Karpas-422 (cell line): ENCODE measurements at places on chromosomes 11 and 22. TPM values are rescaled to one million over a fixed set of nuclear protein-coding genes. Genes with fewer than 3 reads are reported as not detected.

- no peaks in the 10 kb centered on the region for H3K36me3 ChIP-seq
- no peaks in the 10 kb centered on the region for H3K4me1 ChIP-seq
- H3K4me3 ChIP-seq, result no peak overlapping the region
Observed at GRCh38 chr11:57601297-57601696, 3.8 kb downstream of the SERPING1 start.

GRCh38 chr11:82270870-82271269, 462.8 kb downstream of the FAM181B start:
- no peak for DNase-seq
- no peaks in the 10 kb centered on the region for H3K4me1 ChIP-seq
- no peaks in the 10 kb centered on the region for H3K27me3 ChIP-seq
- H3K4me3 ChIP-seq, result no peak overlapping the region

HTATIP2 gene
- 58.0 and 78.3 TPM in 2 replicates for total RNA-seq

DNA sequence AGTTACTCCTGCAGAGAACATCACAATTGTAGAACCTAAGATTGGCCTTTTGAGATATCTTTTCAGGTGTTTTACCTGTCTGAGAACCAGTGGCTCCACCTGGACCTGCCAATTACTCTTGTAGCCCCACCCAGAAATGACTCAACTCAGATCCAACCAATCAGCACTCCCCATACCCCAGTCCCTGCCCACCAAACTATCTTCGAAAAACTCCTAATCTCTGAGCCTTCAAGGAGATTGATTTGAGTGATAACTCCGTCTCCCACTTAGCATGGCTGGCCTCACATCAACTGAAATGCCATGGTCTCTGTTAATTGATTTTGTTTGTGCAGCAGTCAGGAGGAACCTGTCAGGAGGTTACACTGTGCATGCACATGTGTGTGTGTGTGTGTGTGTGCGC, 103.6 kb downstream of the MTNR1B start:
- 0 out of 2 replicates have a peak, but pooled peaks cover 3% of the 10 kb centered on the region for H3K27me3 ChIP-seq
- no peaks in the 10 kb centered on the region for H3K4me1 ChIP-seq
- no peaks in the 10 kb centered on the region for H3K36me3 ChIP-seq
- H3K27ac ChIP-seq, result no peak overlapping the region
- no peak for DNase-seq

DNA sequence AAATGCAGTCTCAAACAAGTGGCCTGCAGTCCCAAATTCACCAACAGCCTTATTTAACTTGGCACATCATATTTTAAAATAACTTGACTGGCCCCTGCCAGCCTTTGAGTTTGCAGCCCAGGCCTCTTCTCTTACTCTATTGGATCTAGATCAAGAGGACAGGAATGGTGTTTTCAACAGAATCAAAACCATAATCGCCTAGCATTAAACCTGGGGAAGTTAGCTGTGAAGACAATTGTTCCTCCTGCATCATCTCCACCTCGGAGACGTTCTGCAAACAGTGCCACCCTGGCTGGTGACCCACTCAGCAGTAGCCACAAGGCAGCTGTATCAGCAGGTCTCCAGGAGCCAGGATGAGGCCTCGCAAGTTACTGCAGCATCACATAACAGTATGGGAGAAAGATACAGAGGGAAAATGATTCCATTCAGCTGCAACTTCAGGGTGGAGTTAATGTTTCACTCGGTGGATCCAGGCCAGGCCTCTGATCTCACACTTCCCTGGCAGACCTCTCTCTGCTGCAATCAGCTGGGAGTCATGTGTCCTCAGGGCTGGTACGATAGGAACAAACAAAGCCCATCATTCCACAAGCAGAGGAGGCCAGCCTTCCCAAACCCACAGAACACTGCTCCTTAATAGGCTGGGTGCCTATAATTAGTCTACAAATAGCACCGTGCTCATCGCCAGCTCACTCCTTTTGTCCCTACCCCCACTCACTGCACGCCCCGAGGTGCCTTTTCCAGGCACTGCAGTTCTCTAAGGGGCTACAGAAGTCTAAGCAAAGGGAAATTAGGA, 18.6 kb upstream of the SCN2B start:
- no peak for DNase-seq
- H3K4me3 ChIP-seq, result no peak overlapping the region
- peaks cover 20% of the 10 kb centered on the region for H3K4me1 ChIP-seq
- H3K27me3 ChIP-seq, result no peaks in the 10 kb centered on the region
- H3K27ac ChIP-seq, result no peak overlapping the region
- H3K36me3 ChIP-seq, result no peaks in the 10 kb centered on the region

DNA sequence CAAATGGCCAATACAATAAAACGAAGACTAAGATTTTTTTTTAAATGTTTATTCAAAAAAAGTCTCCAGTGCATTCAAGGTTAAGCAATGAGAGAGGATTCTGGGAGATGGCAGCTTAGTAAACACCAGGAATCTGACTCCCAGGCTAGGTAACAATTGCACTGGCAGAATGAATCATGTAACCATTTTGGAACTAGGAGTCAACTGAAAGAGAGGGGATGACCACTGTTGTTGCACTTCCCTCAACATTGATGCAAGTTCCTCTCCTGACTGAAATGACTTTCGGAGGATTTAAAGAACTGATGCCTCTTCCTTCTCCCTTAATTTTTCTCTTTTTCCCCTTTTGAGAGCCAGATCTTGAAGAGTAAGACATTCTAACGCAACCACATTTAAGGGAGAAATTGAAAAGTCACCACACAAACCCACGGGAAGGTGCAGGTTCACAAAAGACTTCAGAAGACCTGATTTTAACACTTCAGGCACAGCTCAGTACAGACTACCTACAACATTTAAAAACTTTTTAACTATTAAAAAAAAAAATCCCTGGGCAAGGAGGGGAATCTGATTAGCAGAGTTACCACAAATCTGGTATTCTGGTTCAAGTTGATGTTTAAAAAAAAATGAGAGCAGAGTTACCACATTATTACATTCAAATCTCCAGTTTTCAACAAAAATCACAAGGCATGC, 56.8 kb downstream of the FCHSD2 start:
- H3K27me3 ChIP-seq, result no peaks in the 10 kb centered on the region
- no peaks in the 10 kb centered on the region for H3K4me1 ChIP-seq
- H3K36me3 ChIP-seq, result peaks cover 56% of the 10 kb centered on the region
- H3K4me3 ChIP-seq, result no peak overlapping the region

CHADL gene
- total RNA-seq, result 0.90 TPM in 1 of 2 replicates, not detected in the other

PGA5 gene
- total RNA-seq, result not detected in 2 replicates

- H3K4me3 ChIP-seq, result no peak overlapping the region
- H3K27ac ChIP-seq, result no peak overlapping the region
- H3K27me3 ChIP-seq, result no peaks in the 10 kb centered on the region
- no peak for DNase-seq
Observed at GRCh38 chr11:3096909-3097530, 39.8 kb upstream of the CARS1 start.

- H3K27me3 ChIP-seq, result no peaks in the 10 kb centered on the region
- H3K4me1 ChIP-seq, result no peaks in the 10 kb centered on the region
- H3K4me3 ChIP-seq, result no peak overlapping the region
- H3K36me3 ChIP-seq, result no peaks in the 10 kb centered on the region
- H3K27ac ChIP-seq, result no peak overlapping the region
Observed at GRCh38 chr11:111260811-111261210, 15.3 kb downstream of the POU2AF2 start.

CXCR5 gene
- total RNA-seq, result 0.71 and 1.2 TPM in 2 replicates

WBP2NL gene
- 0.19 and 0.43 TPM in 2 replicates for total RNA-seq

DNA sequence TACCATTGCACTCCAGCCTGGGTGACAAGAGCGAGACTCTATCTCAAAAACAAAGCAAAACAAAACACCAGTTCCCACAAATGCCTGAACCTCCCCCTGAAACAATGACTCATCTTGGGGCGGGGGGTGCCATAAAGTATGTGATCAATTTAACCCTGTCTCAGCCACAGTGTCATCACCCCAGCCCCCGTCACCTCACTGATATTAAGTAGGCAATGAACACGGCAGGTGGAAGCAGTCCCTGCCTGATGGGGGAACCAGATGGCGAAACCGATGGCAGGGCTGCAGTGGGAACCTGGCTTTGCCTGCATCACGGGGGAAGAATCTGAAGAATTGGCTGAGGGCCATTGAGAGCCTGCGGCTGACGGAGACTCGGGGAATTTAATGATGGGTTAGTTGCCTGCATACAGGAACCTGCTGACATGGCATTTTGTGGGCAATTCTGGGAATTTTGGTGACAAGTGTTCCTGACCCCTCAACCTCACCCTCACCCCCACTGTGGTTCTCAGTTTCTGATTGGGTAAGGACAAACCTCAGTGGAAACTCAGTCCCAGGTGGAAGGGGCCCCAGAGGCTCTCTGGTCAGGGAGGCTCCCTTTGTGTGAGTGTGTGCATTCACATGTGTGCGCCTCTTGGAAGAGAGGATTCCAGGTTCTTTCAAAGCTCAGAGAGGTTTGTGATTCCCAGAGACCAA, 39.1 kb upstream of the SHISAL1 start:
- DNase-seq, result no peak
- no peaks in the 10 kb centered on the region for H3K27me3 ChIP-seq
- H3K27ac ChIP-seq, result no peak overlapping the region
- H3K4me3 ChIP-seq, result no peak overlapping the region

GRCh38 chr22:42291287-42291686, 20.8 kb upstream of the TCF20 start:
- no peak overlapping the region for H3K27ac ChIP-seq
- peaks cover 21% of the 10 kb centered on the region for H3K4me1 ChIP-seq
- no peak for DNase-seq
- H3K4me3 ChIP-seq, result no peak overlapping the region

ASPHD2 gene
- total RNA-seq, result 30.7 and 33.3 TPM in 2 replicates

GRCh38 chr11:119368121-119369034, 13.1 kb downstream of the USP2 start:
- H3K36me3 ChIP-seq, result no peaks in the 10 kb centered on the region
- H3K4me1 ChIP-seq, result peaks cover 84% of the 10 kb centered on the region
- peak overlapping the region; percentile 94 for H3K27ac ChIP-seq
- peak; percentile 58 for DNase-seq

GRCh38 chr22:33350491-33350890, 292.3 kb upstream of the SYN3 start:
- H3K36me3 ChIP-seq, result no peaks in the 10 kb centered on the region
- no peaks in the 10 kb centered on the region for H3K4me1 ChIP-seq
- no peak for DNase-seq
- H3K27me3 ChIP-seq, result no peaks in the 10 kb centered on the region
- H3K27ac ChIP-seq, result no peak overlapping the region
- no peak overlapping the region for H3K4me3 ChIP-seq

DNA sequence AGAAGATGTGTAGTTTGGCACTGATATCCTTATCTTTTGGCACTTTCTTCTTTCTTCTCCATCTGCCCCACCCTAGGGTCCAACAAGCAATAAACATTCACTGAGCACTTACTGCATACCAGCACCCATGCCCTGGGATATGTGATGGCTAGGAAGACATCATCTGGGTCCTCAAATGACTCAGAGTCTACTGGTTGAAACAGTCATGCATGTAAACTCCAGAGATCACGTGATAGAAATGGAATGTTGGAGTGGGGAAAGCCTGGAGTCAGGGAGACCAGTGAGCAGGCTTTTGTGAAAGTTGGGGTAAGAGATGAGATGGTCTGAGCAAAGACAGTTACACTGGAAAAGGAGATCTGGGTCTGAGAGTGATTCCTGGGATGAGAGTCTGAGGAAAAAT, 724.9 kb upstream of the TENM4 start:
- H3K4me1 ChIP-seq, result no peaks in the 10 kb centered on the region
- H3K27me3 ChIP-seq, result no peaks in the 10 kb centered on the region
- H3K4me3 ChIP-seq, result no peak overlapping the region
- no peak for DNase-seq
- H3K36me3 ChIP-seq, result no peaks in the 10 kb centered on the region

DNA sequence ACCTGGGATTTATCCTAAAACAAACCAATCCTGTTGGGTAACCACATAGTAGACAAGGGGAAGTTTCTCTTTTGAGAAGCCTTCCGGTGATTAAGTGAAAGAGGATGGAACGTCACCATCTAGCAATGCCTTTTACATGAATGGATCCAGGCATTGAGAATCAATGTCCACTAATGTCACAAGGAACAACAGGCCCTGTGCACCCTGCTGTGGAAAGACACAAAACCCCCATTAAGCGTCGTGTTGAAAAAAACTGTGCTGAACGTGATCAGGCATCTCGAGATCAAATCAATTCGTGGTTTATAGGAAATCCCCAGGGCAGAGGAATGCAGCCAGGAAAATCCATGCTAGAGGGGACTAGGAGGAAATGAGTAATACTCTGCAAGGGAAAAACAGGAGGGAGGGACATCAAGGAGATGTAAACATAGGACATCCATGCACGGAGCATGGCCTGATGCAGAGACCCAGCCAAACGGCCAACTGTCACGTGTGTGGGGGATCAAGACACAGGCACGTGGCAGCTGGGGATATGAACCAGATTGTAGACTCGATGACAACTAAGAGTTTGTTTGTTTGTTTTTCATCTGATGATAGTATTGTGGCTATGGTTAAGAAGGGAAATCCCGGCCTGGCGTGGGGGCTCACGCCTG, 38.6 kb upstream of the CARS1 start:
- H3K36me3 ChIP-seq, result no peaks in the 10 kb centered on the region
- no peak for DNase-seq
- H3K27ac ChIP-seq, result no peak overlapping the region
- peaks cover 3% of the 10 kb centered on the region for H3K4me1 ChIP-seq
- no peak overlapping the region for H3K4me3 ChIP-seq

GRCh38 chr11:31969359-31969702, 121.5 kb upstream of the RCN1 start:
- H3K36me3 ChIP-seq, result no peaks in the 10 kb centered on the region
- DNase-seq, result no peak
- no peak overlapping the region for H3K4me3 ChIP-seq
- H3K27me3 ChIP-seq, result 0 out of 2 replicates have a peak, but pooled peaks cover 2% of the 10 kb centered on the region
- no peak overlapping the region for H3K27ac ChIP-seq

DEPDC7 gene
- total RNA-seq, result not detected in 2 replicates

DNA sequence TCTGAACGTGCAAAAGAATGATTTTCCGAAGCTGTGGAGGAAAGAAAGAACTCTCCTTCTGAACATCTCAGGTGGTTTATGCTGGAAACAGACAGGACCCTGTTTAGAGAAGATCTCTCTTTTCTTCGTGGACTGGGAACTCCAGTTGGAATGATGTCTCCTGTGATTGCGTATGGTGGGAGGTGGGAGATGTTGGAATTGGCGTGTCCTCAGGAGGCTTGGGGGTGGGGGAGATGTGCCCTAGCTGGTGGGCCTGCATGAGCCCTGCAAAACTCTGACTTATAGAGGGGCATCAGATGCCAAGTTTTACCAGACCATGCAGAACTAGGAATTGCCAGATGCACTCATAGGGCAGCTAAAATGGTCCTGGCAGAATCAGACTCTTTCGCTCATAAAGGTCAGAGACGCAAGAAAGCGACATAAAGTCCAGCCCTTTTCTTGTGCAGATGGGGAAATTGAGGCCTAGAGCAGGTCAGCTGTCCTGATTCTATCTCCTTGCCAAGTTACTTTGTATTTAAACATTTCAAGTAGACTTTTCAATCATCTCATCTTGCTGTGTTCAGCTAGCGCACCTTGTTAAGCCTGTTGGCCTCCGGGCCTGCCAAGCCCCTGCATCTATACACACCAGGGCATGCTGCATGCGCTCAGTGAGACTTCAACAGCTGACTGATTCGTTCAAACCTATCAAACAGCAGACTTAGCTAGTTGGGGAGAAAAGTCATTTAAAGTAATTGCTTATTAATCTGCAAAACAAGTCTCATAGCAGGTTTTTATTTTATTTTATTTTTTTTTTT, 34.2 kb upstream of the EHF start:
- H3K4me1 ChIP-seq, result peaks cover 11% of the 10 kb centered on the region
- no peaks in the 10 kb centered on the region for H3K27me3 ChIP-seq
- no peaks in the 10 kb centered on the region for H3K36me3 ChIP-seq
- no peak overlapping the region for H3K27ac ChIP-seq
- H3K4me3 ChIP-seq, result no peak overlapping the region

GRCh38 chr22:24060375-24060788, 49.3 kb downstream of the CABIN1 start:
- no peak overlapping the region for H3K27ac ChIP-seq
- H3K4me1 ChIP-seq, result peaks cover 13% of the 10 kb centered on the region
- peaks cover 10% of the 10 kb centered on the region for H3K36me3 ChIP-seq
- no peak for DNase-seq
- H3K27me3 ChIP-seq, result no peaks in the 10 kb centered on the region
